ENCODE measurements at places on chromosomes 6 and 20. TPM values are rescaled to one million over a fixed set of nuclear protein-coding genes. Genes with fewer than 3 reads are reported as not detected.

Gene C6orf15
- total RNA-seq: not detected

Gene RAB44
- total RNA-seq: not detected

Gene PSORS1C2
- not detected for total RNA-seq

Gene ISM1
- total RNA-seq: not detected

Gene GPSM3
- total RNA-seq: 99.9 TPM

Gene TCF15
- not detected for total RNA-seq

Gene PRRT1
- 2.4 TPM for total RNA-seq

Measured in OCI-LY7 (cell line).